ENCODE measurements at places on chromosomes 7 and 10.

- no peak for DNase-seq
These were observed 70.5 kb downstream of the TMEM270 start for GRCh38 chr7:73931502-73931901.

- no peak for DNase-seq
These were observed 4.0 kb upstream of the SLC29A4 start for GRCh38 chr7:5278766-5279165.

DNA sequence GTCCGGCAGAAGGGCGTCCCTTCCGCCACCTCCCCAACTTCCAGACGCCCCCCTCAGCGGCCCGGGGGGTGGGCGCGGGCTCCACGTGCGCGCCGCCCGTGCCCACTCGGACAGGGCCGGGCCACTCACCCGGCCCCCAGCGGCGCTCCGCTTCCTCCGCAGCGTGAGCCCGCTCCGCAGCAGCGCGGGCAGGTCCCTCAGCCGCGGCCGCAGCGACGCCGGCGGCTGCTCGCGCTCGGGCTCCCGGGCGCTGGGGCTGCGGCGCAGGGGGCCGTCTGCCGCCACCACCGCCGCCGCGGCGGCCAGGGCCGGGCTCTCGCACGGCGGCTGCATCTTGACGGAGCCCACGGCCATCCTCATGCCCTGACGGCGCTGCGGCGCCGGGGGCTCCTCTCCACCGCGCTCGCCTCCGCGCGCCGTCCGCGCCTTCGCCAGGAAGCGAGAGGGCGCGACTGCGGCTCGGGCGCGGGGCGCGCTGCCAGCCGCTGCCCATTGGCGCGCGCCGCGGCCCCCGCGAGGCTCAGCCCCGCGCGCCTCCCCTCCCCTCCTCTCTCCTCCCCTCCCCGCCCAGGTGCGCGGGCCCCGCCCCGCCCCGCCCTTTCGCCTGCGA lies at the start of gene RAPGEF5:
TSS of gene RAPGEF5 (minus strand) at position 454 of the 610 bp plus-strand sequence. CDS start at position 360, 94 bp downstream.
- DNase-seq: no peak

DNA sequence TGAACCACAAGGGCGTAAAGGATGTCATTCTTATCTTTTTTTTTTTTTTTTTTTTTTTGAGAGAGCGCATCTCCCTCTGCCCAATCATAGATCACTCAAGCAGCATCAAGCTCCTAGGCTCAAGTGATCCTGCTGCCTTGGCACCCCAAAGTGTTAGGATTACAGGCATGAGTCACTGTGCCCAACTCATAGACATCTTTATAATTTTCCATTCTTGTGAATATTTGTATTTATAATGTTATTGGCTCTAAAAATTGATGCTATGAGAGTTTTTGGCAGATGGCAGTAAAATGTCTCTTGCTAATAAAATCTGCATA lies 128.7 kb downstream of the AKR1D1 start:
- no peak for DNase-seq

DNA sequence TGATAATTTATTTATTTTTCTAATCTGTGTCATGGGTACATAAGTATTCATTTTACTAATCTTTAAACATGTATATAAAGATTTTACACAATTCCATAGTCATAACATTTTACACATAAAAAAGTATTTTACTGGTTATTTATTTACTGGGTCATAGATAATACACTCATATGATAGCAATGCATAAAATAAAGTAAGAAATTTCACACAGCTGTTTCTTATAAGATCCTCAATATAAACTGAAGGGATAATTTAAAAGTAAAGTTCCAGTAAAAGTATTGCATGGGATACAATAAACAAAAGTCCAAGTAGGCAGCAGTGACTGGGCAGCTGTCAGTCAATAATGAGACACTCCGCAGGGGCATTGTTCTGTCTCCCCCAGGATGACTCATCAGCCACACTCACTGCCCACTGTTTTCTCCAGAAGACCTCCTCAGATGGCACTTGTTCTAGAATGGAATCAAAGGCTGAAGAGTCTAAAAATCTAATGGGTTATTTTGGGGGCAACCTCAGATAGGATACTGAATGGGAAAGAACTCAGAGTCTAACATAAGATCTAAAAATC lies 32.7 kb downstream of the DPY19L1 start:
- no peak for DNase-seq

- DNase-seq: no peak
These were observed 144.6 kb upstream of the MDFIC start for GRCh38 chr7:114777288-114777687.

GRCh38 chr10:79148452-79149344 lies 79.9 kb downstream of the ZMIZ1 start:
- DNase-seq: no peak

GRCh38 chr10:71244431-71245419 lies 32.4 kb downstream of the UNC5B start:
- DNase-seq: no peak

DNA sequence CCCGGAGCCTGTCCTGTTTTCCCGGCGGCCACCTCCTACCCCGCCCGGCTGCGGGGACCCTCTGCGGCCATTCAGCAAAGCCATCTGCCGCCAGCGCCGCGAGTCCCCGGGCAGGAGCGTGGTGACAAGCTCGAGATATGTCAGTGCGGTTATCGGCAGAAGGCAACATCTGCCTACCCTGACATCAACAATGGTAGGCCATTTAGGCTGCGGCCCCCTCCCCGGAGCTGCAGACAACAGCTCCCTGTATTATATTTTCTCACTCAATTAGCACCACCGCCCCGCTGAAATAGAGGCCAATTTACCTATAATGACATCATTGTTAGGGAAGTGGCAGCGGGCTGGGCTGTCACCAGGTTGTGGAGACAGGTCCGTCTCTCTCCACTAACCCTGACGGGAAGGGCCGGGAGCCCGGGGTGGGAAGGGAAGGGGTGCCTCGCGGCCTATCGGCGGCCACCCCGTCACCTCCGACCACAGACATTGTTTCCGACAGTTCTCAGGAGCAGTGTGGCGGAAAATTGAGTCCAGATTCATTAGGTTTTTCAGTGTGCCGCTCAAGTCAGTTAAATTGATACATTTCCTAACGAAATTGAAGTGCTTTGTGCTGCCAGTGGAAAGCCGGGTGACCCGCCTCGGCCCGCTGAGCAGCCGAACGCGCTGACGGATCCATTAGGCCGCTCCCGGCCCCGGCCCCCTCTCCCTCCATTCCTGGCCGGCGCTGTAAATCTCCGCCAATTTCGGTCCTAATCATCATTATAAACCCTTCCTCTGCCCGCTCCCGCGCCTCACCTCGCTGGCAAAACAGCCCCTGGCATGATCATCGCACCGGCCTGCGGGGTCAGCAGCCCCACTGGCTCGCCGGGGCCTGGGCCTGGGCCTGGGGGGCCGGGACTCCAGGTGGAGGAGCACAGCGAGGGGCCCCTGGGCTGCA lies 43.0 kb downstream of the UNCX start:
- no peak for DNase-seq

GRCh38 chr7:3336042-3336665 lies 35.1 kb downstream of the SDK1 start:
- DNase-seq: no peak

GRCh38 chr7:142894985-142895593 lies 9.5 kb upstream of the TRPV6 start:
- DNase-seq: no peak

GRCh38 chr7:52325237-52325636 lies 710.2 kb upstream of the POM121L12 start:
- no peak for DNase-seq

DNA sequence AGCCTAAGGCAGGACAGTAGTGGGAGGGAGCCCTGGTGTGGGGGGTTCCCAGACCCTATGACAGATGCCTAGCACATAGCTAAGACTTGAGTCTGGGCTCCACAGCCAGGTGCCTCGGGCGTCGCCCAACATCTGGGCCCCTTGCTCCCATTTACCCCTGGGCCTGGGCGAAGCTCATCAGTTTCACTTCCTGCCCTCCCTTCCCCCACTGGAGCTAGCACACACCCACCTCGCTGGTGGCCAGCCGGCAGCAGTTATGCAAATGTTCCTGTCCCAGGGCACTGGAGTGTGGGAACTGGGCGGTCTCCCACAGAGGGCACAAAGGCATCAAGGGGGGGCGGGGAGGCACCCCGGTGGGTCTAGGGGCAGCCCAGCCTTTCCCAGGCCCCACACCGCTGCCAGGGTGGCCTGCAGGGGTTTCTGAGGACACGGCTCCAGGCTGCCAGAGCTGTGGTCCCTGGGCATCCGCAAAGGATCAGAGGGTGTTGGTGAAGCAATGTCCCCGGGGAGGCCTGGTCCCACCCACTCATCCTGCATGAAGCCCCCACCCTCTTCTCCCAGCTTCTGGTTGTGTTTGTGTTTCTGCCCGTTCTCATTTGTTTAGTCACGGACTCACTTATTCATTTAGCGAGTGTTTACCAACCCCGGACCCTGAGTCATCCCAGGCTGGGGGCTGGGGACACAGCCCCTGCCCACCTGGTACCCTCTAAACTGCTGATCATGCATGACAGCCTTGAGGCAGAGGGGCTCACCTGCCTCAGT lies 20.4 kb downstream of the SH2B2 start:
- DNase-seq: no peak

GRCh38 chr10:115921795-115922194 lies 351.2 kb downstream of the GFRA1 start:
- no peak for DNase-seq

- no peak for DNase-seq
These were observed 68.1 kb downstream of the CPEB3 start for GRCh38 chr10:92222603-92223262.

GRCh38 chr7:77481615-77482014 lies 55.5 kb upstream of the PTPN12 start:
- DNase-seq: no peak

GRCh38 chr7:103573479-103574058 lies 127.6 kb upstream of the SLC26A5 start:
- no peak for DNase-seq

DNA sequence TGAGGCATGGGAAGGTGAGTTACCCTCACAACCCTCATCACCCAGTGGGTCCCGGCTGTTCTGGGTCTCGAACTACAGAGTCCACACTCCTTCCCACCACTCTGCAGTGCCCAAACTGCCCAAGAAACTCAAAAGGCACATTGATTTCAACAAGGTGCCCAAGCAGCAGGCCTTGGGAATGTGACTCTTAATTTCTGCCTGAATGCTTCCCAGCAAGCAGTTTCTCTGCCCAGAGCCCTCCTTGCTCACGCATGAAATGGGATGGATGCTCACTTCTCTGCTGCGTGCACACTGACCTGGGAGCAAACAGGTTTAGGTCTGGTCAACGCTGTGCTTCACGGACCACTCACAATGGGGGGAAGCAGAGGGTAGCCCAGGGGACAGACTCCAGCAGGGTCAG lies 77.9 kb downstream of the GRB10 start:
- DNase-seq: no peak

DNA sequence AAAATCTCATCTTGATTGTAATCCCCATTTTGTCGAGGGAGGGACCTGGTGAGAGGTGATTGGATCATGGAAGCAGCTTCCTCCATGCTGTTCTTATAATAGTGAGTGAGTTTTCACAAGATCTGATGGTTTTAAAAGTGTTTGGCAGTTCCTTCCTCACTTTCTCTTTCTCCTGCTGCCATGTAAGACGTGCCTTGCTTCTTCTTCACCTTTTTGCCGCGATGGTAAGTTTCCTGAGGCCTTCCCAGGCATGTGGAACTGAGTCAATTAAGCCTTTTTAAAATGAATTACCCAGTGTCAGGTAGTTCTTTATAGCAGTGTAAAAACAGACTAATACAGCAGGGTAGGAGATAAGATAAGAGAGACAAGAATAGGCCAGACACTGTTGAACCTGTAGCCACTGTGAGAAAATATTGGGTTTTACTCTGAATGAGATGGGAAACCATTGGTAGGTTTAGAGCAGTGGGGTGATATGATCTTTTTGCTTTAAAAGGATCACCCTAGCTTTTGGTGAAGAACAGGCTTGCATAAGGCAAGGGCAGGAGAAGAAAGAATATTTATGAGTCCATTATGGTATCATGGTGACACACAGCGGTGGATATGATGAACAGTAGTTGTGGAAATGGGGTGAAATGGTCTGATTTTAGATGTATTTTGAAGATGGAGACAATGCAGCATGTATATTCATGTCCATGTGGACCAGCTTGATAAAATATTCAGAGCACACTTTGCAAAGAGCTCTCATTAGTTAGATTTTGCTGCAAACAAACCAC lies 11.5 kb downstream of the OR6B1 start:
- DNase-seq: no peak

GRCh38 chr7:33806298-33807154 lies 98.8 kb upstream of the BMPER start:
- no peak for DNase-seq

GRCh38 chr10:63761243-63761642 lies 240.0 kb downstream of the REEP3 start:
- no peak for DNase-seq

DNA sequence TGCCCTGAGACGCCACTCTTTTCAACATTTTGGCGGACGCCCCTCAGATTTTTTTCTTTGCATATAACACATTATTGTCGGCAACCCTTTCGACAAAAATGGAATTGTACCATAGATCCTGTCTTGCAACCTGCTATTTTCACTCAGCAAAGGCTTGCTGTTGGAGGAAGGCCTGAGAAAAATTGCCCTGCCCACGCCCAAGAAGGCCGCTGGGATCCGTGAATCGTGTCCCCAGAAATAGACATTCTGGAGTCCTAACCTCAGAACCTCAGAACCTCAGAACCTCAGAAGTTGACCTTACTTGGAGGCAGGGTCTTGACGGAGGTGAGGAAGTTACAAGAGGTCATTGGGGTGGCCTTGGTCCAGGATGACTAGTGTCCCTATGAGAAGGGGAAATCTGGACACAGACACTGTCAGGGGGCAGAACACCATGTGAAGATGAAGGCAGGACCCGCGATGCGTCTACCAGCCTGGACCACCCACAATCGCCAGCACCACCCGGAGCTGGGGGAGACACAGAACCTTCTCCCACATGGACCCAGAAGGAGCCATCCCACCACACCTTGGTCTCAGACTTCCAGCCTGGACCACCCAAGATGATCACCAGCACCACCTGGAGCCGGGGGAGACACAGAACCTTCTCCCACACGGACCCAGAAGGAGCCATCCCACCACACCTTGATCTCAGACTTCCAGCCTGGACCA lies 19.1 kb upstream of the DNAAF5 start:
- DNase-seq: no peak

DNA sequence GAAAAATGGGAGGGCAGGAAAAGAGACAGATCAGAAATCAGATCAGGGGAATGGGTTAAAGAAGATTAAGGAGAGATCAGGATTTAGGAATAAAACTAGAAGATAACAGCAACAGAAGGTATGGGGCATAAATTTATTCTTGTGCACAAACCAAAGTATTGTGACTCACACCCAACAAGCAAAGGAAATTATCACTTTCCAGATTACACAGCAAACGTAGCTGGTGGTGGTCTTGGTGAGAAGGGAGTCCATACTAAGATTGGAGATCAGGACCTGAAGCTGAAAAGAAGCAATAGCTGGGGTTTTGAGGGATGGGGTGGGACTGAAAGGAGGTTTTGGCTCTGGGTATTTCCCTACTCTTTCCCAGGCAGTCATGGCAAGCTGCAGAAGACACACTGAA lies 3.5 kb upstream of the MYOZ1 start:
- no peak for DNase-seq

- no peak for DNase-seq
These were observed 20.7 kb upstream of the ZMIZ1 start for GRCh38 chr10:79047875-79048638.
